ENCODE measurements at places on chromosomes 11 and 22.
A peak's percentile ranks its signal among the peaks of the same experiment; 100 is the strongest.

DNA sequence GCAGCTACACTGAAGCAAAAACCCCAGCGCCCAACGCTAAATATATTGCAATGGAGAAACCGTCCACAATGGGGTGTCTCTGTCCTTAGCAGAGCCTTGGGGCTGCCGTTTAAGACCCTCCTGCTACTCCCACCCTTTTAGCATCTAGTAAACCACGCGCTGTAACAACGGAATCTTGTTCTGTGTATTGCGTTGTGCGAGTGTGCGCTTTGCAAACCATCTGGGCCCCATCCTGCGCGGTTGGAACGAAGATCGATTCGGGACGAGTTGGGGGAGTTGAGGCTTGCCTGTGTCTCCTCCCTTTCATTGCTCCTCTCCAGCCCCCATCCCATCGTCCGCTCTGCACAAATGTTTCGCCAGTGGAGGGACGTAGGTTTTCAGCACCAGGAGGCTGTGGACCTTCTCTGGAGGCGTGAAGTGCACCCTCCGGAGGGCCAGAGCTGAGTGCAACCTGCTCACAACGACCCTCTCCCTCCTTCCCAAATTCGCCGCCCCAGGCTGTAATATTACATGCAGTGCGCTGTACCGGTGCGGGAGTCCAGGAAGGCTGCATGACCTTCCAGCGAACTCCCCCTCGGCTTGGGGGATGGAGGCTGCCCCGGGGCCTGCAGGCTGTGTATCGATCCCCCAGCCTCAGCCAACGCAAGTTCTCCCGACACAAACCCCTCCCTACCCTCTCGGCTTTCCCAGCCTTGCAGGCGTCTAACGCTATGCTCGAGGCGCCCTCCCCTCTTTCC is 1.6 kb upstream of the KMT2A start:
- no peak for DNase-seq

DNA sequence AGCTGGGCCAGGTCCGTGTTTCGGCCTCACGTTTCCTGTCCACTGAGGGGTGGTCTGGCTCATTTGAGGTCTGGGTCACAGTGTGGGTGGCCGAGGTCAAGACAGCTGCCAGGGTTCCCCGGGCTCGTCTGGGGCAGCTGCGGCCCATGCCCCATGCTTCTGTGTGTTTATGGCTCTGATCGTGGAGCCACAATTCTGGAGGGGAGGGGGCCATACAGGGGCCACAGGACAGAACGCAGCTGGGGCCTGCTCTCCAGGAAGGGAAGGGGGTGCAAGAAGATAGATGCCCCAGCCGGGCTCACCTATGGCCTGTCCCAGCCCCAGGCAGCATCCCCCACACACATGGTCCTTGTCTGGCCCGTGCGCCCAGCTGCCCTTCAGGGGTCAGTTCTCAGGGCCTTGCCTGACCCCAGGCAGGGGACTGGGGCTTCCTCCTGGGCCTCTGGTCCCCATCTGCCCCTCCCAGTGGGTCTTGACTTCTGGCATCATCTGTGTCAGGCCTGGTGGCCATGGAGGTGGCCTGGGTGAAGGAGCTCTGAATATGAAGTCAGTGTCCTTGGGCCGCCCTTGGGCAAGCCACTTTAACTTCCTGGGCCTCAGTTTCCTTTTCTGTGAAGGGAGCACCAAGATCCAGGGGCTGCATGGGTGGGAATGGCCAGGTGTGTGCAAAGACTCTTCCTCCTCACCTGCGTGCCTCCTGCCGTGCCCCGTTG is 8.4 kb downstream of the TSPAN32 start:
- DNase-seq = no peak

DNA sequence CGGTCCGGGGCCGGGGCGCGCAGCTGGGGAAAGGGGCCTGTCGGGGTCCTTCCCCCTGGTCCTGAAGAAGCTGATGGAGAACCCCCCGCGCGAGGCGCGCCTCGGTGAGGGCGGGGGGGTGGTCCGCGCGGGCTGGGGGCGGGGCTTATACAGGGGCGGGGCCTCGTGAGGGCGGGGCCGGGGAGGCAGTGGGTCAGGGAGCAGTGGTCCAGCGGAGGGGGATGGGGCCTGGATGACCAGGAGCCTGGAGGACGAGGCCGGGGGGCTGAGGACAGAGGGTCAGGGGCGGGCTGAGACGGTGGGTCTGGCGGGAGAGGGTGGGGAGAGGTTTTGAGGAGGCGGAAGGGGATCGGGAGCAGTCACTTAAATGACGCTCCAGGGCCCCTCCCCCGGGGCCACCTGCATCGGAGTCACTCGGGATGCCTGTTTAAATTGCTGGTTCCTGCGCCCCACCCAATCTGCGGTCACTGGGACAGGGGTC is 396 bp downstream of the TEF start:
- no peak for DNase-seq

DNA sequence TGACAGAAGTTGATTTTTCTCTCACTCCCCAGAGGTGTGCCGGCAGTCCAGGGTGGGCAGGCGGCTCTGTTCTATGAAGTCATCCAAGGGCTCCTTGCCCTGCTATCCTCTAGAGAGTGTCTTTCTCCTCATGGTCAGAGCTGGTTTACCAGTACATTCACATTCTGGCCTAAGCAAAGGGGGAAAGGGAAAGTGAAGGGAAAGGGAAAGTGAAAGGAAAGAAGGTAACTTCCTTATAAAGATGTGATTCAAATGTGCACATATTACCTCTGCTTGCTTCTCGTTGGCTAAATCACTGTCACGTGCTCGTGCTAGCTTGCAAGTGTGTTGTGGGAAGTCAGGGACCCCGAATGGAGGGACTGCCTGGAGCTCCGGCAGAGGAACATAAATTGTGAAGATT is 2.9 kb upstream of the HTATIP2 start:
- DNase-seq = peak; percentile 10

Data from SW 1271 (cell line).